ENCODE measurements at places on chromosomes 13 and 19.

GRCh38 chr13:24995225-24995804 lies 100.6 kb upstream of the PABPC3 start:
- H3K27me3 ChIP-seq: no peaks in the 10 kb centered on the region
- H3K4me3 ChIP-seq: no peak overlapping the region
- DNase-seq: no peak
- no peaks in the 10 kb centered on the region for H3K36me3 ChIP-seq
- H3K4me1 ChIP-seq: no peaks in the 10 kb centered on the region

- no peaks in the 10 kb centered on the region for H3K27me3 ChIP-seq
- no peaks in the 10 kb centered on the region for H3K4me1 ChIP-seq
- H3K4me3 ChIP-seq: no peak overlapping the region
- H3K27ac ChIP-seq: no peak overlapping the region
- no peak for DNase-seq
- no peaks in the 10 kb centered on the region for H3K36me3 ChIP-seq
These were observed 20.3 kb downstream of the ZNF699 start for GRCh38 chr19:9289231-9289884.

GRCh38 chr13:85411591-85411990 lies 387.6 kb downstream of the SLITRK6 start:
- H3K4me3 ChIP-seq: no peak overlapping the region
- no peaks in the 10 kb centered on the region for H3K27me3 ChIP-seq
- H3K36me3 ChIP-seq: no peaks in the 10 kb centered on the region
- H3K27ac ChIP-seq: no peak overlapping the region

- H3K27ac ChIP-seq: no peak overlapping the region
- no peaks in the 10 kb centered on the region for H3K36me3 ChIP-seq
- peaks cover 21% of the 10 kb centered on the region for H3K27me3 ChIP-seq
- no peak overlapping the region for H3K4me3 ChIP-seq
- DNase-seq: no peak
These were observed 39.4 kb downstream of the UNC13A start for GRCh38 chr19:17648786-17649185.

GRCh38 chr19:28862238-28862637 lies 350.7 kb downstream of the UQCRFS1 start:
- H3K36me3 ChIP-seq: no peaks in the 10 kb centered on the region
- no peak overlapping the region for H3K27ac ChIP-seq
- DNase-seq: no peak
- H3K4me3 ChIP-seq: no peak overlapping the region
- H3K4me1 ChIP-seq: no peaks in the 10 kb centered on the region
- H3K27me3 ChIP-seq: no peaks in the 10 kb centered on the region

Measured in breast epithelium (tissue), 4 donors.